Stimulated activated CD8-positive, alpha-beta memory T cell treated with anti-CD3 and anti-CD28 coated beads, Interleukin-15, amount 100 ng/mL, for 4 hours (primary cell): ENCODE measurements at places on chromosomes 6 and 20.

DNA sequence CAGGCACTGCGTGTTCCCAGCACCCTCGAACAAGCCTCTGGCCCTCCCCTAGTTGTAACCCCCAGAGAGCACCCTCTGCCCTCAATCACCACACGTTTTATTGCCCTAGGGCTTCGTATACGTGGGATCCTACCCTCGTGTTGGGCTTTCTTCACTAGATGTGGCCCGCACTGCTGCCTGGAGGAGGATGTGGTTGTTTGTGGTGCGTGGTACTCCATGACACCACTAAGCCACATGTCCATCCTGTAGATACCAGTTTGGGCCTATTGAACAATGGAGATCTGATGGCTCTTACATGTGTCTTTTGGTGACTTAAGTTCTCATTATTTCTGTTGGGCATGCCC lies 17.0 kb downstream of the SLC2A4RG start:
- DNase-seq = no peak

DNA sequence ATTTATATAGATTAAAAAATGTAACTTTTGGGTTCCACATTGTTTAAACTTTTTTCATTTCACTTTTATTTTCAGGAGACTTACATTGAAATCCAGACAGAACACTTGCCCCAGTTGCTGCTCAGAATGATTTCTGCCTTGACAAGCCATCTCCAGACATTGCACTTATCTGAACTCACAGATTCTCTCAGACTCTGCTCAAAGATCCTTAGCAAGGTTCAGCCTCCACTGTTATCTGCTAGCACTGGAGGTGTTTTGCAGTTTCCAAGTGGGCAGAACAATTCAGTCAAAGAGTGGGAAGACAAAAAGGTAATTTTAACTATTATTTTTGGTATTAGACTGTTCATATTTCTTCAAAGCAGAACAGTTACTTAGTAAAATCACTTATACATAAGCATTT lies 58.0 kb downstream of the DOP1A start:
- no peak for DNase-seq

- DNase-seq = no peak
Measured at GRCh38 chr6:11128608-11129007, 17.1 kb upstream of the ERVFRD-1 start.

DNA sequence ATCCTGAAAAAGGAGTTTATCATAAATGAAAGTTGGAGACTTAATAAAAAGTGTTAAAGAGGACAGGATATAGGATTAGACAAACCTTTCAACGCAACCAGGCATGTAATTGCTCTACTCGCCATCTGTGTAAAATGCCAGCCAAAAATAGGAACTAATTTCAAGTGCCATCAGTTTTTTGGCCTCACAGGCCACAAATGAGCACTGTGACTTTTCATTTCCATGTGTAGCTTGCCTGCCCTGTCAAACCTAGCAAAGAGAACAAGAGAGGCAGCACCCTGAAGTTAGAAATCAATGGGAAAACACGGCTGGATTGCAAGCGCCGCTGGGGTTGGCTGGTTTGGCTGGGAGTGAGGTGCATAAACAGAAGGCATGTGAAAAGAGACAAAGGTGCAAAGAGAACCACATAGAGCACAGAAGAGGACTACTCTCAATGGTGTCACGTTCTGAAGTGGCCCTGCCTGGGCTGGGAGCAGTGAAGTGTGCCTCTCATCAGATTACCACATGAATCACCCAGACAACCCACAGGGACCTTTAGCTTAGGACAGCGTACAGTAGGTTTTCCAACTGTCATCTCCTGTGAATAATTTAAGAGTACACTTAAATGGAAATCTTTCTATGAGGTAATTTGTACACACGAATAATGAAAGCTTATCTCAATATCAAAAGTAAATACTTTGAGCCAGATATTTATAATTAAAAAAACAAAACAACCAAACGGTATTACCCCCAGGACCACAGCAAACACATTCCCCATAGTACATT lies 78.0 kb upstream of the NHSL1 start:
- no peak for DNase-seq

DNA sequence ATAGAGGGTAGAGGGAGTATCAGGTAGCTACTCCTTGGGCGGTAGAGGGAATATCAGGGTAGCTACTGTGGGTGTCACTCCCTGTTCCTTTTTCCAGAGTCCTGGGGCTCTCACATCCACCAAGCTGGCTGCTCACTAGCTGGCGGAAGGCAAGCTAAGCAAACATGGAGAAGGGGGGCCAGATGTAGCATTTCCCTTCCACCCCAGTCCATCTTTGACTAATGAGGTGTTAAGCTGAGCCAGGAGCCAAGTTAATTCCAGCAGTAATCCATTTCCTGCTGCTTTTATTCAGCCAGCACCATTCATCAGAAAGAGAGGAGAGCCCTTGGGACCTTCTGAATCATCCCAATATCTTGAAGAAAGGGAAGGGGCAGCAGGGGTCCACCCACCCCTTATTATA lies 330.0 kb downstream of the ZFAND3 start:
- DNase-seq = no peak

- no peak for DNase-seq
Measured at GRCh38 chr20:595330-596308, 14.5 kb downstream of the TCF15 start.

- no peak for DNase-seq
Measured at GRCh38 chr6:5333658-5334057, 72.3 kb downstream of the FARS2 start.

DNA sequence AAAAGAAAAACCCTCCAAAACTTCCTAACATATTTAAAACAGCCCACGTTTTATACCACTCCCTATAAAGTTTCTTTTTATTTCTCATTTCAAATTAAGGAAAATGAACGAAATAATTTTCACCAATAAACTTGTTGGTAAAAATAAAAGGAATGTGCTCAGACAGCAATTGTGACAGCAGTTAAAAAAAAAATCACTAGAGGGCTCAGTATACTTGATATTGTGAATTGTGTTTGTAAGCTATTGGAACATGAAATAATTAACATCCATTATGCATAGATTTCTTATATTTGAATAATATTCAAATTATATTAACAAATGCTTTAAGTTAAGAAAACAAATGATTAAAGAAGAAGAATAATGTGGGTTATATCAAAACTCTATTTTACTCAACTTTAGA lies 105.5 kb downstream of the ASCC3 start:
- no peak for DNase-seq

GRCh38 chr6:135073756-135074393 lies 19.3 kb upstream of the HBS1L start:
- DNase-seq = no peak
